ENCODE measurements at places on chromosomes 2 and 18. TPM values are rescaled to one million over a fixed set of nuclear protein-coding genes. Genes with fewer than 3 reads are reported as not detected.

DNA sequence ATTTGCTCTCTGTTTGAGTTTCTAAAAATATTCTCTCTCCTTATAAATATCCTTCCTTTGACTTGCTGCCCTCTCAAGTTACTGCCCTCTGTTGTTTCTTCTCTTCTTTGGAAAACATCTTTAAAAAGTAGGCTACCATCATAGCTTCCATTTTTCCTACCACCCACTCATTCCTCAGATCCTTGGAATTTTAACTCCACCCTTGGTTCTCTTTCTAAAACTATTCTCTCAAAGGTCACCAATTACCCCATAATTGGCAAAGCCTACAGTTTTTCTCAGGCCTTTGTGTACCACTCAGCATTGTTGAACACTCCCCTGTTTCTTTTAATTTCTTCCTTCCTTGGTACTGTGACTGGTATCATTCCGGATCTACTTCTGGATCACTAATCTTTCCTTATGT, 43.0 kb upstream of the ITGAV start:
- DNase-seq, result no peak

DNA sequence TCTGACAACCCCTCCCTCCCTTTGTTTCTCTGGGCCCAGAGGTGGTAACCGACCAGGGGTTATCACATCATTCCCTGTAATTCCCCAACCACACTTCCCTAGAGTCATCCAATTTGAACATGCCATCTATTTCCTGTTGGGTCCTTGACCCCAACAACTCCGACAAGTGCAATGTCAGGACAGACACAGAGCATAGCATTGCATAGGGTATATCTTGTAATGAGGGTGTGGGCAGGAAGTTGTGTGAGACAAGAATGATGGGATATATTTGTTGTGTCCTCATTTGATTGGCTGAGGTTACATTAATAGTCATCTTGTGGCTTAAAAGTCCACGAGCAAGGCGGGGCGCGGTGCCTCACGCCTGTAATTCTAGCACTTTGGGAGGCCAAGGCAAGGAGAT, 33.4 kb upstream of the CNOT11 start:
- DNase-seq, result no peak

- no peak for DNase-seq
These were observed 311.5 kb upstream of the MGAT5 start for GRCh38 chr2:133942398-133942797.

Gene RNASEH1
- 18.3 TPM for total RNA-seq
